ENCODE measurements at places on chromosomes 5 and 9.

DNA sequence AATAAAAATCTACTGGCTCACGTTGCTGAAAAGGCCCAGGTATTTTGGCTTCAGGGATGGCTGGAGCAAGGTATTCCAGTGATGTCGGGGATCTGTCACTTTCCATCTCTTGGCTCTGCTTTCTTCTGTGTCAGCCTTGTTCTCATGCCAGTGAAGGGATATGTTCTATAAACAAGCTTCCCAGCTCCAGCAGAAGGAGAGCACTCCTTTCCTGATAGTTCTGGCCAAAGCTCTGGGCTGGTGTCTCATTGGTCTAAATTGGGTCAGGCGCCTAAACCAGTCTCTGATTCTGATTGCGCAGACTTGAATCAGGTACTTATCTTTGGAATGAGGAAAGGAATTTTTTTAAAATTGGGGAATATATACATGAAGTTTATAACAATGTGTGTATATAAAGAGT, 5.1 kb downstream of the SNX30 start:
- DNase-seq, result no peak

DNA sequence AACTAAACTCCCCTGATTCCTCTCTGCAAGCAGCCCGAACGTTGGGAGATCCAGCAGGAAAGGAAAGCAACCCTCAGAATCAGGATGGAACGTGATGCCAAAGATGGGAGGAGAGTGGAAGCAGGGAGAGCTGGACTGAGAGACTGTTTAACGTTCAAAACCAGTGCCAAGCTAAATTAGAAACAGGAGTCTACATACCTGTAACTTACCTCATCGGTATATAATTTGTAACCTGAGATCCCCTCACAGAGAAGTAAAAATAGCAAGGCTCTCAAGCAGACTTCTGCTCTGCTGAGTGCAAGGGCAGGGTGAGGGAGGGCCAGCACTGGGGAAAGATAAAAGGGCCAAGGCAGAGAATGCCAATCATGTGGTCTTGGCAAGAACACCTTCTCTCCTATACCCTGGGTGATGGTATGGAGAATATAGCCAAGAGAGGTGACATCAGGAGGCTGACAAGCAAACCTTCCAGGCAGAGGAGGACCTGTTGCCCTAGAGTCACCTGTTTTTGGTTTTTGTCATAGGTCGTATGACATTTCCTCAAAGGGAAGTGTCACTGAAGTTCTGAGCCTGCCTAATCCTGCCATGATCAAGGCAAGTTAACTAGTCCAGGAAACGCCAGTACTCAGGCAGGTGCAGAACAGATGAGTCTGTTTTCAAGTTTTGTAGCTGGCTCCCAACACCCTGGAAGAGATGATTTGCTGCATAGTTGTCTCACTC, 472.0 kb downstream of the NFIB start:
- DNase-seq, result no peak

DNA sequence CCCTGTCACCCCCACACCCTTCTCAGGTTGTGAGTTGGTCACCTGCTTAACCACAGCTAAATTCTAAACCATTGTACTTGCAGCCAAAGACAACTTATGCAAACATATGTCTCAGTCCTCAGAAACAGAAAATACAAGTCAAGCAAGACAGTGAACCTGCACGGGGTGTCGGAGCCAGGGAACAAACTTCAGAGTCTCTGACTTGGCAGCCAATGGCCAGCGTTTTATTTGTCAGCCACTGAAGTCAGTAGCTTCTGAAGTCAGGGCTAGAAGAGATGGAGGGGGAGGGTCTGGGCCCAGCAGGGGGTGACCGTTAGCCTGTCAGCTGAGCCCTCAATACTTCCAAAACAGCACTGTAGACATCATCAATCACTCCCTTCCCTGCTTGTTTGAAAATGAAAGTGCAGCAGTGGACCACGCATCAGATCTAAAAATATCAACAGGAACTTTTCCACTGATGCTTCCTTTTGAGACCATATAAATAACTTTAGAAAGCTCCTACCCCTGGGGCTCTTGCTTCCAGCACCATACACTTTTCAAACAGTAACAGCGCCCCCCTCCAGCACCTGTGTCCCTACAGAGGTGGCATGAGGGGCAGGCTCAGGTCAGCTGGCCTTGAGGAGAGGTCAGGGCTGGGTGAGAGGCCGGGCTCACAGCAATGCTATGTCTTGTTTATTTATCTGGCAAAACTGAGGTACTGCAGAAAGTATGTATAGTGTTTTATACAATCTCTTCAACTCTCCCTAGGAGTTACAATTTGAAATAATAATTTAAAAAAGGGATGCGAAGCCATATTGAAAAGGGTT, 142.5 kb downstream of the ACER2 start:
- no peak for DNase-seq

GRCh38 chr5:150731669-150732242, 27.1 kb downstream of the DCTN4 start:
- no peak for DNase-seq

DNA sequence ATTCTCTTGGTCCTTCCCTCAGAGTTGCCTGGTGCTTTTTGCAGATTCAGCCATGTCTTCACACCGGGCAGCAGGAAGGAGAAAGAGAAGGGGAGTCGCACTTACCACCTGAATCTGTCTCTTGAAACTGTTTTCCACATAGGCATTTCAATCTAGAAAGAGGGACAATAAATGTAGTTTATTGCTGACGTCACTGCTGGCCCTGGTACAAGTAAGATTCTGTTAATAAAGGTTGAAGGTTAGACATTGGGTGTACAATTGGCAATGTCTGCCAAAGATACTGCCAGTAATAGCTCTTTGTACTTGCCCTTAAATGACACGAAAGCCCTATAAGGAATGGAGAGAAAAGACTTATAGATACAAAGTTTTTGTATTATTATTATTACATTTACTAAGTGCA, 72.8 kb downstream of the MEGF10 start:
- no peak for DNase-seq
